Right ventricle myocardium superior (tissue), 1 donor: ENCODE measurements at places on chromosomes 16 and 17. TPM values are rescaled to one million over a fixed set of nuclear protein-coding genes. Genes with fewer than 3 reads are reported as not detected.

ZPBP2 gene
- not detected for total RNA-seq

CARD14 gene
- not detected for total RNA-seq

DNA sequence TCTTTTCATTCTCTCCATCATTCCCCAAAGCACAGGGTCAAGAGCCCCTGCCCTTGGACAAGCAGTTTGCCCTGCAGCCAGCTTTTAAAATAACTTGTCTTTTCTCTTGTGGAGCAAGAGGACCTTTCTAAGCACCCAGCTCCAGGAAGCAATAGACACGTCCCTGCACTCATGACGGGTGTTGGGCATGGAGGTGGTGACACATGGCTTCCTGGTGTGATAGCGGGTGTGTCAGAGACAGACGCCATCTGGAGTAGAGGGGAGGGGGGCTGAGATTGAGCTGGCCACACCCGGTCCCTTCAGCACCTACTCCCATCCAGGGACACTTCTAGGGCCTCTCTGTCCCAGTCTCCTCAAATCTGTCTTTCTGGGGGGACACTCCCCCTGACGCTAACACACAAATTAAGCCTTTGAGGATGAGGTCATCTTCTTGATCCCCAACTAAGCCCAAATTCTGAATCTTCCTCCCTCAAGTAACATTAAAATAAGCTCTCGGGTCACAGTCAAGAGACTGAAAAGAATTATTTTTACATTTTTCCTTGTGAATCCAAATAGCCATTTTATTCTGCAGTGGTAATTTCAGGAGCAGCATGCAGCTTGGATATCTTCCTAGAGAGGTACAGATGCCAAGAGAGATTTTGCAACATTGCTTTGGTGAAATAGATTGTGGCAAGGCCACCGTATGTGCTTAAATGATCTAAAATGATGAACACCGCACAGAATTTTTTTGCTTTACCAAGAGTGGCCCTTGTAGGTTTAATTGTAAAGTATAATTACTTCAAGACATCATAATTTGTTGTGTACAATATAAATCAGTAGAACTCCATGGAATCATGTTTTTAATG lies 216.6 kb upstream of the IRX3 start:
- peak; percentile 81 for DNase-seq

DNA sequence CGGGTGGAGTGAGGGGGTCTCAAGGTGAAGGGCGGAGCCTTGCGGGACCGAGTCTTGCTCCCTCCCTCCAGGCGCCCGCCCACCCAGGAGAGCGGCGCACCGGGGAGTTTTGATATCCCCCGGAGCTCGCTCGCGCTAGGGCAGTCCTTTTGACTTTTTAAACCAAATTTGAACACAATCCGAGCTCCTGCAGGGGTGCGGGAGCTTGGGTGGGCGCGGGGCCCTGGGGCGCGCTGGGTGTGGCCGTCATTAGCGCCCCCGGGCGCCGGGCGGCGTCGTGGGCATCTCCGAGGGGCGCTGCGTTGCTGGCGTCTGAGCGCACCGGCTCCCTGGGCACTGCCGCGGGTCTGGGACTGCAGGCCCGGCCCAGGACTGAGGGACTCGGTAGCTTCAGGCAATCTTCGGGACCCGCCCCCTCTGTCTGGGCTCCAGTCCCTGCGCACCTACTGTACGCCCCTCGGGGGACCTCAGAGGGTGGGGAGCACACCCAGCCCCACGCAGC lies 10.9 kb downstream of the MAF start:
- peak; percentile 49 for DNase-seq

GRCh38 chr17:74953134-74953687 lies 17.5 kb downstream of the OTOP3 start:
- no peak for DNase-seq

KRT32 gene
- total RNA-seq = not detected

GRCh38 chr17:72717676-72718075 lies 374.8 kb downstream of the SLC39A11 start:
- DNase-seq = no peak

DNA sequence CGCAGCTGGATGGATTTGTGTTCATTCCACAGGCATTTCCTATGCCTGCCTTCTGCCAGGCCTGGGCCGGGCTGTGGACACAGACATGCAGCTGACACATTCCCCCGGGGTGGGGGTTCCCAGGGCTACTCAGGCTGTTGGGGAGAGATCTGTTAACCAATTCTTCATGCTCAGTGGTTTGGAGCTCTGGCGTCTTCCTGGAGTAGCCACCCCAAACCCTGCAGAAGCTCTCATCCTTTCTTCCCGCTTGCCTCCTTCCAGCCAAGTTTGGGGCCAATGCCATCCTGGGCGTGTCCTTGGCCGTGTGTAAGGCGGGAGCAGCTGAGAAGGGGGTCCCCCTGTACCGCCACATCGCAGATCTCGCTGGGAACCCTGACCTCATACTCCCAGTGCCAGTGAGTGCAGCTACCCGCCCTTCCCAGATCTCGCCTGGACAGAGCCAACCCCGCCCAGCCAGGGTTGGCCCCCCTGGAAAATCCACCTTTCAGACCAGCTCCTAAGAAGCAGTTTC lies 2.6 kb downstream of the ENO3 start:
- DNase-seq = no peak

GRCh38 chr16:4911970-4912386 lies 25.0 kb downstream of the PPL start:
- no peak for DNase-seq

DNA sequence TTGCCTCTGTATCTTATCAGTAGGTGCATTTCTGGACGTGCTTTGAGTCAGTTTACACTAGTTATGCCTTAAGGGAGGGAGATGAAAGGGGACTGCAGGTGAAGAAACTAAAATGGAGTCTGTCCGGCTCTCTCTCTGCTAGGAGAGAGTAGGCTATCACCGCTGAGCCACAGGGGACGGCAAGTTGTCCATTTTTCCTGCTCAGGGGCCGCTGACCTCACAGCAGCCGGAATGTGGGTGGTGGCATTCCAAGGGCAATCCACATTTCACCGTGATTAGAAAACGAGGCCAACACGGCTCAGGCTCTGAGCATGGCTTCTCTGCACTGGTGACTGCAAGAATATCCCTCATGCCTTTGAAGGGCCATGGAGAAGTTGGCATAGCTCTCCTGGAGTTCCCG lies 19.0 kb upstream of the KLHDC4 start:
- no peak for DNase-seq

GRCh38 chr16:50731130-50731988 lies 10.5 kb upstream of the CYLD start:
- DNase-seq = no peak
